ENCODE measurements at places on chromosomes 5 and 9.

GRCh38 chr5:88404405-88404804 lies 135.8 kb upstream of the TMEM161B start:
- DNase-seq, result no peak

DNA sequence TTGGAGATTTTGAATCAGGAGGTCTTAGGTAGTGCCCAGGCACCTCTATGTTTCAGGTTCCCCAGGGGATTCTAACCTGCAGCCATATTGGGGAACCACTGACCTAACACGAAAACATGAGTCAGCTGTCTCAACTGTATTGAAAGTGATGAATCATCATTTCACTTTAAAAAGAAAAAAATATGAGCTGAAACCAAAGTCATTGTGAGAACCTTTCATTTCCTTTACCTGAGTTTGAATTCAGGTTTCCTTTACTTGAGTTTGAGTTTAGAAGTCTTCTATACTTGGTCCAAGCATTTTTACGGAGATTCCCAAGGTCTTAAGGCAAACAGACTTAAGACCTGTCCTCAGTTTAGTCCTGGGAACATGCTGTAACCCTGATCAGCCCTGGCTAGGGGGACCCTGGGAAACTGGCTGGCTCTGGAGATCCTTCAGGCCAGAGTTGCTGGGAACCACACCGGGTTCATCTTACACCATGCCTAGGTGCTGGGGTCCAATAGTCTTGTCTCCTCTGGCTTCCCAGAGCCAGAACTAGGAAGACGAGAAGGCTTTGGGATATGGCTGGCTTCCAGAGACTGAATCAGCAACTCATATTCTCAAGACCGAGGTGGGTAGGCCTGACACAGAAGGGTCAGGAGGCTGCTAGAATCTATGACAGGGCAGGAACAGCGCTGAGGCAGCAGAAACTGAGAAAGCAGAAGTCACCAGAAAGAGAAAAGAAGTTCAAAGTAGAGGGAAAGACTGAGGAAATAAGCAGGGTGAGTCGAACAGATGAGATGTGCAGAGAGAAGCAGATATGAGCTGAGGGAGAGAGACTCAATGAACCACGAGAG lies 16.4 kb upstream of the PDCD1LG2 start:
- DNase-seq, result no peak

GRCh38 chr5:172486912-172487311 lies 32.6 kb upstream of the SH3PXD2B start:
- DNase-seq, result no peak

- DNase-seq, result no peak
Observed at GRCh38 chr5:84148651-84149050, 236.0 kb downstream of the EDIL3 start.

GRCh38 chr5:124740991-124741583 lies 5.4 kb downstream of the ZNF608 start:
- DNase-seq, result no peak

- no peak for DNase-seq
Observed at GRCh38 chr5:4005335-4005734, 409.7 kb downstream of the IRX1 start.

- no peak for DNase-seq
Observed at GRCh38 chr5:9108162-9108561, 437.7 kb downstream of the SEMA5A start.

DNA sequence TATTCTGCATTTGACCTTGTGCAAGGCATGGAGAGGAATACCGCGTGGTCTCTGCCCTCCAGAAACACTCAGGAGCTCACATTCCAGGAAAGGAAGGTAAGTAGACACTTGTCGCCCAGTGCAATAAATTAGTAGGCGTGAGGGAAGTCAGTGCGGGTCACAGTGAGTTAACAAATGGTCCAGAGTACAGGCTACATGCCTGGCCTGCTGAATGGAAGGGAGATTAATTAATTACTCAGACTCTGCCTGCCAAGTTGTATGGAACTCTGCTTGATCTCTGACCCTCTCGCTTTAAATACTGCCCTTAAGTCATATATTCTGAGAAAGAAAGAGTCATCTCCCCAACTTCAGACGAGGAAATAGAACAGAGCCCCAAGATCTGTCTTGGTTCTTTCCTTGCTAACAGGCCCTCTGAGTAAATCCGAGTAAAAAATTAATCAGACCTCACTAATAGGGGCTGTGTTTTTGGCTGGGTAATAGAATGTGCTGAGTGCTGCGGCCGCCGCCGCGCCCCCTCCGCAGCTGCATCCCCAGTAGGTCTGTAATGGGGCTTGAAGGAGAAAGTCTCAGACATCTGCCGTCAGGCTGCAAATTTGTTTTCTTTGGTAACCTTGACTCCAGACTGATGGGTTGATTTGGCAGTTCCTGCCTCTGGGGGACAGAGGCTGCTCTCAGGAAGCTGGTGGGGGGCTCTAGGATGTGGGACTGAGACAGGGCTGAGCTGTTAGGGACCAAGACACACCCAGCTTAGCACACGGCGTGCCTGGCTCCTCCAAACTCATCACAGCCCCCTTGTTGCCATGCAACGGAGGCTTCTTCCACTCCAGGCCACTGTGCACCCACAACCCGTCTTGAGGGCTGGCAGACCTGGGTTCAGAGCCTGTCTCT lies 144.4 kb downstream of the NSG2 start:
- no peak for DNase-seq

DNA sequence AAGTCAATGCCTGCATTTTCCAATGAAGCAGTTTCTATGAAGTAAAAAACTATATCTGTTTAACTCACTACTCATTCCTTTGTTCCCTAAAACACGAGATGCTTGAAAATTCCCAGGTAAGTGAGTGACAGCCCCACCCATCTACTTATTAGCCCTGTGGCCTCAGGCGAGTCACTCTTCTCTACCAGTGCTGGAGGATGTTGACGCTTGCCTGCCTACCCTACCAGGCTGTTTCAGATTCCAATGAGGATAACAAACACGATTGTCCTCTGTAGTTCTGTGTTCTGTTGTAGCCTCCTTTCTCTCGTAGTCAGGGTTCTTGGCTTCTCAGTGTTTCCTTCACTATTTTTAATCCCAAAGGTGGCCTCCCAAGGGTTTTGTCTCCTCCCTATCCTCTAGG lies 388.8 kb downstream of the KDM4C start:
- no peak for DNase-seq

DNA sequence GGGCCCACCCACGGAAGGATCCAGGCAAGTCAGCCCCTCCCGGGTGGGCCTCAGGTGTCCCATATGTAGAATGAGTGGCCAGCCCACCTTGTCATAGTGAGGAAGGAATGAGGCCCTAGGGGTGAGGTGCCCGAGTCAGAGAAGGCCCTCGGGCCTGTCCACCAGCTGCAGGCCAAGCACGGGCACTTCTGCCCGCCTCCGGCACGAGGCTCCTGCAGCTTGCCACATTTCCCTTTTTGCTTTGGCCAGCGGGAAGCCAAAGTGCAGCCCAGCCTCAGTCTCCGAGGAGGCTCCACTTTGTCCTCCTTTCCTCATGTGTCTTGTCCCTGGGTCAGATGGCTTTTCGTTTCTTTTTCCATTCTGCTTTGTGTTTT lies 72.9 kb downstream of the PSMB7 start:
- DNase-seq, result no peak

DNA sequence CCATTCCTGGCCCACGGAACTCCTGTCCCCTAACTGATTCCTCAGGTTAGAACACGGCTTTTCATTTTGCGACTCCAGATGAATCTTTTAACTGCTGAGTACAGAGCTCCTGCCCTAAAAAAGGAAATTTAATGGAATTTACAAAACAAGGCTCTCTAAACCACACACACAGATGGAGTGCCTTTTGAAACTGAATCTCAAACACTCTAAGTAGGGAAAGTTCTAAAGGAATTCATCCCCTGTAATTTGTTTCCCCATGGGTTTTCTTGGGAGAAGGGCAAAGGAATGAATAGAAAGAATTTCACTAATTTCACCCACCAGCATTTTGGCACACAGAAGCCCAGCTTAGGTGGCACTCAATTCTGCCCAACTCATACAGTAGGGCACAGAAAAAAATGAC lies 106.5 kb downstream of the THBS4 start:
- DNase-seq, result no peak

DNA sequence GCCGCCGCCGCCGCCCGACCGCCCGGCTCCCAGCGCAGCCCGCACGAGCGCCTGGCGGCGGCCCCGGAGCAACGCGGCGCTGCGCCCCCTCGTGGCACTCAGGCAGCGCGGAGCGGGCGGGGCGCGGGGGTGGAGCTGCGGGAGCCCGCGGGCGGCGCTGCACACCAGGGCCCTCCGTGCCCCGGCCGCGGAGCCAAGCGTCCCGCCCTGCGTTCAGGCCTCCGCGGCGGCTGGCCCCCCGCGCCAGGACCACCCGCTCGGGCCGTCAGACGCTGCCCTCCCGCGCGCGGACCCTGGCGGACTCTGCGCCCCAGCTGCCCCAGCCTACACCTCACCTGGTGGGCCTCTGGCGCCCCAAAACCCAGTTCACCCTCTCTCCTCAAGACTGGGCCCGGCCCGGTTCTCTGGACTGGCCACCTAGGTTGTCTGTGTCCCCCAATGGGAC lies at the start of gene RASGEF1C:
Gene RASGEF1C (minus strand): TSS at position 75 of the 445 bp plus-strand sequence. CDS start 71,159 bp downstream, outside the sequence.
- DNase-seq, result no peak

GRCh38 chr5:131883984-131884383 lies 61.5 kb downstream of the MEIKIN start:
- no peak for DNase-seq

DNA sequence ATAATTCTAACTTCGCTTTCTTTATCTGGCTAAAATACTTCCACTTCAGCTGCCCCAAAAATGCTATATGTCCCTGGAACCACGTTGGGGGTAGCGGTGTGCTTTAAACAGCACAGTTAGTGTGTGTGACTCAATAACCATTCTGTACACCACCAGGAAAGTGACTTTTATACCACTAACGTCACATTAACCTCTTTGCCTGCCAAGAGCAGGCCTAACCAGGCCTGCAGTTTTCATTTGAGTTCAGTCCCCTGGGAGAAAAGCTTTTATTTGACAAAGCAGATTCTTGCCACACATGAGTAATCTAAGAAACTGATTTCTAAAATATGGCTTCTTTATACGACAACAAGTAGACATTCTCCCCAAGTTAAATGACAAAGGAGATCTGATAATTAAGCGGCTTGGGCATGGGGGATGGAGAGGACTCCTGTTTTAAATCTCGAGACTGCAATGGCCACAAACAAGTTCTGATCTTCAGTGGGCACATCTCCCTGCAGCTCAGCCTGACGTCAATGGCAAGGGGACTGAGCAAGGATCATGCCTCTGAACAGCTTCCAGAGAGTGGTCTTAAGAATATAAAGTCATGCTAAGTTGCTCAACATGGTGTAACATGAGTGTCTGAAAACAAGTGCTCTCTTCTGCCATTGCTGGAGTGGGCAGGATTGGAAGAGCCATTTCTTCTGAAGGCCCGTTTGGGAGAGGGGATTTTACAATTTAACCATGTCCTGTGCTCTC lies 91.8 kb downstream of the GLIS3 start:
- no peak for DNase-seq

- no peak for DNase-seq
Observed at GRCh38 chr5:154236536-154237375, 46.2 kb downstream of the GALNT10 start.

DNA sequence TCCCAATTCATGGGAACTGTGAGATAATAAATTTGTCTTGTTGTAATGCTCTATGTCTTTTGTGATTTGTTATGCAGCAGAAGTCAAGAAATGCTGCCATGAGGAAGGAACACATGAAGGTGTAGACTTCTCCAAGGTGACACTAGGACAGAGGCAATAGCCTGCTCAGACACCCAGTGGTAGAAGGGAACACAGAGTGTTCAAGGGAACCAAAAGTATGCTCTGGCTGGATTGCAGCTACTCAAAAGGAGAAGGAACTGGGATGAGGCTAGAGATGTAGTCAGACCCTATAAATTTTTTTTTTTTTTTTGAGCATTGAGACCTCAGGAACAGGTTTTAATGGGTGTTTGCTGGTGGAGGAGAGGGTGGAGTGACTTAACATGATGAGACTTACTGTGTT lies 232.5 kb downstream of the PARP8 start:
- DNase-seq, result no peak

- no peak for DNase-seq
Observed at GRCh38 chr5:178793151-178793550, 62.7 kb upstream of the ZNF354A start.

GRCh38 chr5:40376566-40376965 lies 303.1 kb upstream of the PTGER4 start:
- DNase-seq, result no peak

GRCh38 chr9:111236332-111236731 lies 93.7 kb downstream of the OR2K2 start:
- DNase-seq, result no peak

DNA sequence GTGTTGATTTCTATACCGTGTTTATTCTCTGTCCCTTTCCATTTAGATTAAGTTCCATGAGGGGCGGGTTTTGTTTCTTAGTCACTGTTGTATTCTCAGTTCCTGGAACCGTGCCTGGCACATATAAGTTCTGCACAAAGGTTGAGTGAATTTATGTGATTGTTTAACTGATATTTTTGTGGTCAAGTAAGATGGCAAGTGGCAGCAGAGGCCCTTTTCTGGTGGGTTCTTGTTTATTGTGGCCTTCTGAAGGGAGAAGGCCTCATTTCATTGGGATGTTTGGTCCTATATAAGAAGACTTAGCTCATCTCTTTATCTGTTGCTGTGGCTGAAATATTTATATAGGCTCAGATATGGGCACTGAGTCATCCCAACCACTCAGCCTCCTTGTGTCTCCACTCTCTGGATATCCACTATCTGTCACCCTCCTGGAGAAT lies 262.5 kb downstream of the PSAT1 start:
- DNase-seq, result no peak

DNA sequence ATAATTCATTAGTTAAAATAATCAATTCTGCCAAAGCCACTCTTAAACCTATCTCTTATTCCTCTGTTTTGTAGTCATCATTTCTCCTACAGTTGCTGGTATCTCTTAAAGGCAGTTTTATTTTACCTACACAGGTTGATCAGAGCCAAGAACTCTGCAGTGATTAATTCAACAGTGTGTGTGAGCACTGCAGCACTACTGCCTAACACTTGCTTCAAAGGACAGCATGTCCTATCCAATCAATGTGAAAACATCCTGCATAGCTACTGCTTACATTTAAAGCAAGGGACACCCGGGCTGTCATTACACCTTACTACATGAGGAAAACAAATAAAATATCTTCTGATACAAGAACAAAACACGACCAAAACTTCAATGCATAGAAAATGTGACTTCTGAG lies 45.1 kb upstream of the HK3 start:
- no peak for DNase-seq

DNA sequence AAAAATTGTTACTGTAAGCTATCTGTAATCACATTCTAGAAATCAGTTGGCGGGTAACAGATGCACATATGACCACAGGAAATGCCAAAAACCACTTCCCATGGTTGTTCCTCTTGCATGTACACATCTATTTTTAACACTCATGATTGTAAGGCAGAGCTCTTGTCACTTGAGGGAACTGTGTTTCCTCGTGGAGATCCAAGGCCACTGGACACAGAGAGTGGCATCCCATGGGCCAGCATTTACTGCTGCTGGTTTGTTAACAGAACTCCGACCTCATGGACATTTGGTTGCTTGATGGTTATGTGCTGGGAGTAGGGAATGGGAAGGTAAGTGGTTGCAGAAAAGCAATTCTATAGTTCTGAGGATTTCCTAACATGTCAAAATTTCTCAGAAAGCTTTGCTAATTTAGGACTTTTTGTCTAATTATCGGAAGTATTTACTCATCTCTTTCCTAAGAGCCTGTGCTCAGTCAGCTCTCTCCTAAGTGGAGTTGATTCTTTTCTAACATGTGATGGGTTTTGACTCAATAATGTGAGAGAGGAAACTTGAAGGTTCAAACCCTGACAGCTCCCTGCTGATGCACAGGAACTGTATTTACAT lies 202.0 kb upstream of the NR3C1 start:
- no peak for DNase-seq

GRCh38 chr5:90386099-90386710 lies 23.4 kb downstream of the CETN3 start:
- DNase-seq, result no peak

Measured in anterior cingulate cortex (tissue), 58 donors.